ENCODE measurements at places on chromosomes 2 and 18.

- DNase-seq: no peak
Measured at GRCh38 chr18:78999939-79000338, 20.3 kb downstream of the SALL3 start.

- DNase-seq: no peak
Measured at GRCh38 chr2:52936029-52936428, 831.6 kb upstream of the CHAC2 start.

GRCh38 chr2:191610756-191611155 lies 67.2 kb upstream of the NABP1 start:
- no peak for DNase-seq

GRCh38 chr2:11237122-11237521 lies 81.9 kb downstream of the SLC66A3 start:
- no peak for DNase-seq

DNA sequence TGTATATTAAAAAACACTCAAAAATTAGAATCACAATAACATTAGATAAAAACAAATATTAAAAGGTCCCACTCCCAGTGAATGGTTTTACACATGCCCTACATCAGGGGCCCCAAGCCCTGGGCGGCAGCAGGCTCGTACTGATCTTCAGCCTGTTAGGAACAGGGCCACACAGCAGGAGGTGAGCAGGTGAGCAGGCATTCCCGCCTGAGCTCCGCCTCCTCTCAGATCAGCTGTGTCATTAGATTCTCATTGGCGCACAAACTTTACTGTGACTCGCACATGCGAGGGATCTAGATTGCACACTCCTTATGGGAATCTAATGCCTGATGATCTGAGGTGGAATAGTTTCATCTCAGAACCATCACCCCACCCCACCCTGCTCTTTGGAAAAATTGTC lies 74.2 kb downstream of the MBD2 start:
- no peak for DNase-seq

GRCh38 chr2:53188851-53189510 lies 578.6 kb upstream of the CHAC2 start:
- no peak for DNase-seq

GRCh38 chr2:75025633-75026380 lies 67.4 kb downstream of the POLE4 start:
- no peak for DNase-seq

DNA sequence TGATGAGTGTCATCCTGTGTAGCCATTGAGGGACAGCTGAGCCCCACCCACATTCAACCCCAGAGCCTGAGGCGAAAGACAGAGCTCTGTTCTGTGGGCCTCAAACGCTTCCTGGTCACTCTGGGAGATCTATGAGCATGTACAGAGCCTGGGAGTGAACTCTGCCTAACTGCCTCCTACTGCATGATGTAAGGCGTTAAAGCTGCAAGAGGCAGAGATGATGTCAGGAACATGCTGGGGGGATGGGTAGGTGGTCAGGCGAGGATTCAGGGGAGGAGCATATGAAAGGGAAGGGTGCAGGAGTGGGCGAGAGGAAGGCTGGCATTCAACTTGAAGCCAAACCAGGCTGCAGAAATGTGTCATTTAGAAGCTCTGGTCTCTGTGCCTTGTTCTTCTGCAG lies 181.0 kb downstream of the TFCP2L1 start:
- no peak for DNase-seq

DNA sequence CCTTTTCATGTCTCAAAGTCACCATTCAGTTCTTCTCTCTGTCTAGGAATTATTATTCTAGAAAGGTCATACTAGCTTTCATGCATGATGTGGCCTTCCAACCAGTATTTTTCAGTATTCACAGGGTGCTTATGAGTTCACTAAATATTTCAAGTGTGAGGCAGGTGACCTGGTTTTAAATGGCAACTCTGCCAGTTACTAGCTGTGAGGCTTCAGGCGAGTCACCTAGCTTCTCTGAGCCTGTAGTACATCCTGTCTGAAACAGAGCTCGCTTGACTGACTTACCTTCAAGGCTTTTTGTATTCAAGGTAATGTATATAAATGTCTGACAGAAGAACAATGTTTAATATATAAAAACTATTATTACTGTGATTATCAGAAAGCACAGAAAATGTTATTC lies 19.4 kb upstream of the ACVR1 start:
- peak; percentile 35 for DNase-seq

DNA sequence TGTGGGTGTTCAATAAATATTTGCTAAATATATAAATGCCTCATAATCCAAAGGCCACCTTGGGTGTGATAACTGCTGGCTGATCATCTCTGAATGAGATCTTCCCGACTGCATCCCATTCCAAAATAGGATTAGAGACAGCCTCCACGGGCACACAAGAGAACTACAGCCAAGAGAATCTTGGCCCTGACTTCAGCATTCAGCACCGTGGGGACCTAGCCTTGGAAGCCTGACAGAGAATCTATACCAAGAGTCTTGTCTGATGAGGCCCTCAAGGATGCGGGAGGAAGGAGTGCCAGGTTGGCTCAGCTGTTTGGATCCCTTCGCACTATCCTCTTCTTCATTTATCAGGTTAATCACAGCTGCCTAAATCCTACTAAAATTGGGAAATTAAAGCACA lies 85.8 kb downstream of the RBM43 start:
- no peak for DNase-seq

GRCh38 chr18:74389171-74389927 lies 67.8 kb downstream of the DIPK1C start:
- DNase-seq: no peak

DNA sequence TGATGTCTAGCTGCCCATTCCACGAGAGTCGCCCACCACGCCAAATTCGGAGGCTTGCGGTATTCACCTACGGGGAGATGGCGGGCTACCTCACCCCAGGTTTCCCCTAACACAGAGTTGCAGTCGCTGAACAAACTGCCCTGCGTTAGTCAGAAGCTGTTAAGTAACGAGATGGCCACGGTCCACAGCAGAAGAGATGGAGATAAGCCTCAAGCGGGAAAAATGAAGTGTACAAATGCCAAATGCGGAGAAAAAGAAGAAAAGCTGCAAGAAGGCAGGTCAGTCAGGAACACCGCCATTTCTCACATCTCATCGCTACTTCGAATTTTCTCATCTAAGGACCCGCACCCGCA lies 425 bp downstream of the ASB3 start:
- peak; percentile 43 for DNase-seq

- no peak for DNase-seq
Measured at GRCh38 chr2:28749526-28749925, 2.1 kb upstream of the PPP1CB start.

GRCh38 chr2:119282996-119283511 lies 59.4 kb downstream of the STEAP3 start:
- DNase-seq: no peak

GRCh38 chr18:25561918-25562317 lies 210.0 kb upstream of the ZNF521 start:
- peak; percentile 31 for DNase-seq

- DNase-seq: peak; percentile 4
Measured at GRCh38 chr2:190318931-190319554, 583 bp downstream of the HIBCH start.

GRCh38 chr2:233351423-233351822 lies 2.9 kb upstream of the DGKD start:
- DNase-seq: peak; percentile 6

- peak; percentile 9 for DNase-seq
Measured at GRCh38 chr2:63903003-63903402, 61.3 kb downstream of the UGP2 start.

GRCh38 chr2:129829588-129829987 lies 149.9 kb upstream of the RAB6C start:
- no peak for DNase-seq

GRCh38 chr18:7221424-7222155 lies 9.3 kb upstream of the LRRC30 start:
- DNase-seq: peak; percentile 69

GRCh38 chr18:45386041-45386655 lies 229.1 kb upstream of the SLC14A2 start:
- DNase-seq: peak; percentile 48

DNA sequence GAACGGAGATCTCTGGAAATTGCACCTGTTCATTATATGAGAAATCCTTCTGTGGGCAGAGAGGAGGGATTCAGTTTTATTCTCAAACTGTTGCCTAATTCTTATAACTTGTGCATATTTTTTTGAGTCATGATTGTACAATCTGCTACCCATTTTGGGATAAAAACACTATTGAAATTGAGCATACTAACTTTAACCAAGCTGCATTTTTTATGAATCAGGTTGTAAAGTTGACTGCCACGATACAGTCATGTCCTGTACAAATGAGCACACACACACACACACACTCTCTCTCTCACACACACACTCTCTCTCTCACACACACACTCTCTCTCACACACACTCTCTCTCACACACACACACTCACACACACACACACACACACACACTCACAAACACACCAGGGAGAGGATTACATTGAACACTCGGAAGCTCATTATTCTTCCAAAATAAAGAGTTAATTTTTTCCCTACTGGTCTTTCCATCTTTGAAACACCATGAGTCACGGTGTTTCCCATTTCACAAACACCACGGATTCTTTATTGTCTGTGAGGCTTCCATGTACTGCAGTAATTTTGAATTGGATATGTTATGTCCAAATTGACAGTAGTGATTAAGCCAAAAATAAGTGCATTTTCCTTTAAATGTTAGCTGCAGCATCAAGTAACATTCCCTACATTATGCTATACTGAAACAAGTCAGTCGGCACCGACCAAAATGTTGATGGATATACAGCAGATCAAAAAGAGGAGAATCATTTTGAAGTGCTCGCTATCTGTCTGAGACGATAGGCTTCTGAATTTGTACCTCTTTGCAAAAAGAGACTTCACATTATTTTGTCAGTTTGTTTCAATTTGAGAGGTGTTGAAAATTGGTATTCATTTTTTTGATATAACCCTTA lies 216.9 kb downstream of the ARHGAP15 start:
- DNase-seq: no peak

- DNase-seq: no peak
Measured at GRCh38 chr2:41958775-41959174, 89.0 kb upstream of the PKDCC start.

GRCh38 chr18:63505566-63506335 lies 29.0 kb downstream of the SERPINB5 start:
- DNase-seq: peak; percentile 11

- DNase-seq: peak; percentile 77
Measured at GRCh38 chr2:215354771-215355695, 43.2 kb downstream of the ATIC start.

GRCh38 chr2:25190536-25190935 lies 22.2 kb upstream of the POMC start:
- DNase-seq: no peak

- no peak for DNase-seq
Measured at GRCh38 chr2:225771701-225772100, 372.2 kb downstream of the NYAP2 start.

GRCh38 chr2:19898592-19899329 lies 3.0 kb downstream of the TTC32 start:
- DNase-seq: no peak

- no peak for DNase-seq
Measured at GRCh38 chr2:219122202-219122980, 38.2 kb downstream of the NHEJ1 start.

DNA sequence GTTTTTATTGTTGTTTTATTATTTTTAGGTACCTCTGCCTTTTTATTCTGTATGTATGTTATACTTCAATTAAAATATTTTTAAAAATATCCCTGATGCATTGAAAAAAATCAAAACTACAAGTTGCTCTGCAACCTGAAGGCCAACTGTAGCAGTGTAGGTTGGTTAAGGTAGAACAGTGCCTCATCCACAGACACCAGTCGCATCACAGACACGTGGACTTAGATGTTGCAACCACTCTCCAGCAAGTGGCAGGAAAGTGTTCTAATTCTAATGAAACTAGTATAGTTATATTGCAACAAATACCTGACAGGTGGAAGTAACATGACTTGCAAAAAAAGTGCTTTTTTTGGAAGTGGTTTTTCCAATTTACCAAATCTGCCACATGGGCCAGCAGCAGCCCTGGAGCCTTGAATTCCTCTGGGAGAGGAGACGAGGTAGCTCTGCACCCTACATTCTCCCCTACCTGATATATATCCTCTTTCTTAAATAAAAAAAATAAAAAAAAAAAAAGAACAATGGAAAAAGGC lies 28.4 kb upstream of the SLC3A1 start:
- DNase-seq: no peak

DNA sequence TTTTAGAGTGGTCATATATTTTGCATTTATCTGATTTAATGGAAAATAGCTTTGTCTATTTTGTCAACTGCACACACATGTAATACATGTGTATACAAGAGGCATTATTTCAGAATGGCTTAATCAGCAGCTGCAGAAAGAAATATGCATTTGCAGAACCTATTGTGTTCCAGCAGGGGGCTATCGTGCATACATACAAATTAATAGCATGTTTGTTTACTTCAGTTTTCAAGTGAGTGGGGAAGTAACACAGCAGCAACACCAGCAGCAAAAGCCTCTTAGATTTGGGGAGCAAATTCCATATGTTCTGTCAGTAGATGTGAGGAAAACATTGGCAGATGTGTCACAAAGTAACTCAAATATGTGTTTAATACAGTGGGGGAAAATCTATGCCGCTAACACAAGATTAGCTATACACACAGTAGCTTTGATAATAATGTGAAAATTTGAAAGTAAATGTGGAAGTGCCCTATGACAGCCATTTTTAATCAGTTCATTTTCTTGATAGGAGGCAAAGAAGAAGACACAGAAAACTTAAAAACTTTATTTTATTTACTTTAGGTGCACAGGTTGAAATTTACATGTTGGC lies 218.1 kb downstream of the WDR7 start:
- DNase-seq: peak; percentile 78

DNA sequence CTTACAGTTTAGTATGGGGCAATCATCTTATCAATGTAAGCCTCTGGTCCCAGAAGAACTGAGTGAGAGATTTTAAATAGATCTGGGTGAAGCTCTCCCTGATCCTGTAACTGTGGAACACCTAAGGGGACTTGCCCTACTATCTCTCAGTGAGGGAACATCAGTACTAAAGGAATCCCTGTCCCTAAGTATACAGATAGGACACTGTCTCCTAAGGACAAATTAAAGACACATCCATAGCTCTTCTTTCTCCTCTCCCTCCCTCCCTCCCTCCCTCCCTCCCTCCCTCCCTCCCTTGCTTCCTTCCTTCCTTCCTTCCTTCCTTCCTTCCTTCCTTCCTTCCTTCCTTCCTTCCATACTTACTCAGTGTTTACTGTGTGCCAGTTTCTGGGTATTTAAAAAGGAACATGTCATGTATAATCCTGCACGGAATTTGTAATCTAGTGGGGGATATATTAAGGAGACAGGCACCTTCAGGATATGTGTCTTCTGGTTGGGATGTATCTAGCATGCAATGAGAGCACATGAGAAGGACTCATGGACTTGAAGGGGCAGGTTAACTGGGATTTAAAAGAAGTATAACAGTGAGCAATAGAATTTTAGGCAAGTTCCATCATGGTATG lies 222.2 kb upstream of the ATP5MC3 start:
- no peak for DNase-seq
